Pancreas (tissue), 10 donors: ENCODE measurements at places on chromosomes 16 and 17. TPM values are rescaled to one million over a fixed set of nuclear protein-coding genes. Genes with fewer than 3 reads are reported as not detected.

GRCh38 chr17:66542129-66542966, 239.9 kb downstream of the PRKCA start:
- H3K36me3 ChIP-seq, result no peaks in the 10 kb centered on the region
- no peak for DNase-seq
- no peak overlapping the region for H3K4me3 ChIP-seq
- H3K27me3 ChIP-seq, result no peaks in the 10 kb centered on the region
- H3K4me1 ChIP-seq, result no peaks in the 10 kb centered on the region

DNA sequence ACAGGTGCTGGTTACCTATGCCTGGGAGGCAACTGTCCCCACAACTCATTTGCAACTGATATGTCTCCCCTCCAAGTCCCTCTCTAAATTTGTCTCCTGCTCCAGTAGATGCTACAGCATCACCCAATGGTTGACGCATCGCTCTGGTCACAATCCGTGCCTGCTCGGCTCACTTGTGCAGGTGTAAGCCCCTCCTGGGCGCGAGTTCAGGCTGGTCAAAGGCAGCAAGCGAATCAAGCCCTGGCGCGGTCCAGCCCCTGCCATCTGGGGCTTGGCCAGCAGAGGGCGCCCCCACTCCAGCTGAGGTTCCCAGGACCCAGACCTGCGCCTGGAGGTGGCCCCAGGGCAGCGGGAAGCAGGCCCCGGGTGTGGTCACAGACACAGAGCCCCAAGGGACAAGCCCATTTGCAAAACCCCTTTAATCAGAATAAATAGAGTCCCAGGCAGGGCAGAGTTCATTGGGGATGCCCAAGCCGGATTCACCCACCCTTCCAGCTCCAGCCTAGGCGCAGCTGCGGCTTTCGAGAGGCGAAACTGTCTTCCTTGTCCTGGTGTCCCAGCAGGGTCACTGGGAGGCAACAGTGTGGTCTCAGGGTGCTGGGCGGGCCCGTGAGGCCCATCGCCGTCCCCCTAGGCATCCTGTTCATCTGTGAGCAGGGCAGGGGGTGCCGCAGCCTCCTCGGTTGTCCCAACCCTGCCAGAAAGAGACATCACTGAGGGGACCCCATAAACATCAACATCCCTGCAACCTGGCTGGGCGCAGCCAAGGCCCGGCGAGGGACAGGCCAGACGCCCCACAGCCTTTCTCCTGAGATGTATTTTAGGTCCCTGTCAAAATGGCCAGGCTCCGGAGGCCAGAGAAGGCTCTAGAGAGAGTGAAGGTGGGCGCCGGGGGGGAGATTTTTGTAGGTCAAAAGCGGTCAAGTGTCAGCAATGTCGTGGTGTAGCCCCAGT, 15.8 kb downstream of the TMC6 start:
- no peak overlapping the region for H3K27ac ChIP-seq
- H3K4me3 ChIP-seq, result no peak overlapping the region
- no peaks in the 10 kb centered on the region for H3K27me3 ChIP-seq
- peak; percentile 85 for DNase-seq
- H3K36me3 ChIP-seq, result no peaks in the 10 kb centered on the region

GRCh38 chr17:4087911-4088693, 54.7 kb downstream of the ZZEF1 start:
- no peak for DNase-seq
- no peaks in the 10 kb centered on the region for H3K4me1 ChIP-seq
- no peak overlapping the region for H3K4me3 ChIP-seq
- no peaks in the 10 kb centered on the region for H3K27me3 ChIP-seq

DNA sequence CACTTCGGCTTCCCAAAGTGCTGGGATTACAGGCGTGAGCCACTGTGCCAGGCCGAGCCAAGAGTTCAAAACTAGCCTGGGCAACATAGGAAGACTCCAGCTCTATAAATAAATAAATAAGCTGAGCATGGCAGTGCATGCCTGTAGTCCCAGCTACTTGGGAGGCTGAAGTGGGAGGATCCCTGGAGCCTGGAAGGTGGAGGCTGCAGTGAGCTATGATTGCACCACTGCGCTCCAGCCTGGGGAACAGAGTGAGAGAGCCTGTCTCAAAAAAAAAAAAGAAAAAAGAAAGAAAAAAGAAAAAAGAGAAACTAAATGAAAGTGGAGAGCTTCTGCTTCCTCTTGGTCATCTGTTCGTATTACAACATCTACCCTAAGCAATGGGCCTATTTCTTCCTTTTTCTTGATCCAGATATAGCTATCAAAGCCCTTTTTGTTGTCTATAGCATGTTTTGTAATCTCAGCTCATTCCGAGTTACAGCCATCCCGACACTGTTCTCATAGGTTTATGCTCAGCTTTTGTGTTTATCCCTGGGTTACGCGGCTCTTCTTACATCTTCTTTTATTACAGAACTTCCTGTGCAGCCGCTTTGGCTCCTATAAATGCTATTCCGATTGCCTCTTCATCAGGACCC, 14.1 kb upstream of the MAPK3 start:
- no peak overlapping the region for H3K27ac ChIP-seq
- H3K4me3 ChIP-seq, result no peak overlapping the region
- no peaks in the 10 kb centered on the region for H3K4me1 ChIP-seq
- no peaks in the 10 kb centered on the region for H3K36me3 ChIP-seq
- H3K27me3 ChIP-seq, result no peaks in the 10 kb centered on the region

- no peaks in the 10 kb centered on the region for H3K4me1 ChIP-seq
- H3K36me3 ChIP-seq, result no peaks in the 10 kb centered on the region
- DNase-seq, result peak; percentile 38
These were observed 98.5 kb downstream of the TNFRSF13B start for GRCh38 chr17:16873174-16874035.

- H3K27ac ChIP-seq, result no peak overlapping the region
- no peaks in the 10 kb centered on the region for H3K27me3 ChIP-seq
- DNase-seq, result no peak
- no peaks in the 10 kb centered on the region for H3K36me3 ChIP-seq
- H3K4me3 ChIP-seq, result no peak overlapping the region
These were observed 13.2 kb upstream of the FOXJ1 start for GRCh38 chr17:76154292-76154691.

GRCh38 chr16:762595-763268, 2.2 kb downstream of the MSLN start:
- H3K4me3 ChIP-seq, result no peak overlapping the region
- H3K27me3 ChIP-seq, result no peaks in the 10 kb centered on the region
- H3K36me3 ChIP-seq, result no peaks in the 10 kb centered on the region
- DNase-seq, result no peak
- no peak overlapping the region for H3K27ac ChIP-seq

DNA sequence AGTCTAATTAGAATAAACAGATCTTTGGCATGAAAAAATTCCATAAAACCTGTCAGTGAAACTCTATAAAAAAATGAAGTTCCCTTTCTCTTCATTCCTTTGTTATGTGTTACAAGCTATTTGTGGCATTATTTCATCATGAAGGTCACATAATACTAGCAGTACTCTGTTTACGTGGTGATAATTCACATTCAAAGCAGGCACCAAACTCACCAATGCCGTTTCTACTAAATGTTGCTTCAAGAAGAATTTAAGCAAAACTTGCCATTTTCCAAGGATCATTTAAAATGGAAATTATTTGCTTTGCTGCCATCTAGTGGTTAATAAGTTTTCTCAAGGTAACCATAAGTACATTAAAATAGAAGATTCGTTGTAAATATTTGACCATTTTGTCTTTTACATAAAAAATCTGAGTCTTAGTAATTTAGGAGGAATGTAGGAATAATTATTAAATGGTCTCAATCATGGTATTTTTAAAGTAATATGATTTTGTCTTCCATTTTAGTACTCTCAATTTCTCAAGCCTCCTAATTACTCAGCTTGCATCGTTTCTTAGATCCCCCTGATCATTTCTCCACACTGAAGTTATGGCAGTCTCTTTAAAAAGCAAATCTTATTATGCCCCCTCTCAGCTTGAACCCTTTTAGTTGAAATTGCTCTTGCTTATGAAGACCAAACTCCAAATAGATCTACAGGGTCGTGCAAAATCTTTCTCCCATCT, 80.8 kb downstream of the OMG start:
- no peaks in the 10 kb centered on the region for H3K27me3 ChIP-seq
- H3K36me3 ChIP-seq, result no peaks in the 10 kb centered on the region
- no peak overlapping the region for H3K27ac ChIP-seq
- H3K4me3 ChIP-seq, result no peak overlapping the region
- no peak for DNase-seq

- DNase-seq, result no peak
- H3K4me1 ChIP-seq, result no peaks in the 10 kb centered on the region
- peaks cover 3% of the 10 kb centered on the region for H3K27me3 ChIP-seq
- H3K27ac ChIP-seq, result no peak overlapping the region
These were observed 5.2 kb upstream of the DLX4 start for GRCh38 chr17:49963626-49964302.

GRCh38 chr16:8663192-8664089, 11.0 kb upstream of the ABAT start:
- no peaks in the 10 kb centered on the region for H3K4me1 ChIP-seq
- DNase-seq, result no peak
- no peak overlapping the region for H3K27ac ChIP-seq
- no peaks in the 10 kb centered on the region for H3K36me3 ChIP-seq

DNA sequence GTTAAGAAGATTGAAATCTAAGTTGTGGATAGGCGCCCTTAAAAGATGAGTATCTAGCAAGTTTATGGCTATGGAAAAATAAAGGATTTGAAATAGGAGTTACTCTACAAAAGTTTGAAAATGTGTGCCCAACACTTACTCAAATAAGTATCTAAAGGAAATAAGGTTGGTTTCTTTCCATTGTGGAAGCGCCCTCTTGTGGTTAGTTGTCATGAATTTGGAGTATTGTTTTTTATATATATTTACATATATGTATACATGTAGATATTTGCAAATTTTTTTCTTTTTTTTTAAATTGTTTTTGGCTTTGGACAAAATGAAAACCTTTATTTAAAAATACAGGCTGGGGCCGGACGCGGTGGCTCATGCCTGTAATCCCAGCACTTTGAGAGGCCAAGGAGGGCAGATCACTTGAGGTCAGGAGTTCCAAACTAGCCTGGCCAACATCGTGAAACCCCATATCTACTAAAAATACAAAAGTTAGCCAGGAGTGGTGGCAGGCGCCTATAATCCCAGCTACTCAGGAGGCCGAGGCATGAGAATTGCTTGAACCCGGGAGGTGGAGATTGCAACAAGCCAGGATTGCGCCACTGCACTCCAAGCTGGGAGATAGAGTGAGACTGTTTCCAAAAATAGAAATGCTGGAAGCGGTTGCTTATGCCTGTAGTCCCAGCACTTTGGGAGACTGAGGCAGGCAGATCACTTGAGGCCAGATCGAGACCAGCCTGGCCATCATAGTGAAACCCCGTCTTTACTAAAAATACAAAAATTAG, 24.0 kb upstream of the VPS4A start:
- H3K4me1 ChIP-seq, result no peaks in the 10 kb centered on the region
- peaks cover 4% of the 10 kb centered on the region for H3K36me3 ChIP-seq
- H3K4me3 ChIP-seq, result no peak overlapping the region
- H3K27me3 ChIP-seq, result no peaks in the 10 kb centered on the region
- no peak overlapping the region for H3K27ac ChIP-seq
- DNase-seq, result peak; percentile 34

DNA sequence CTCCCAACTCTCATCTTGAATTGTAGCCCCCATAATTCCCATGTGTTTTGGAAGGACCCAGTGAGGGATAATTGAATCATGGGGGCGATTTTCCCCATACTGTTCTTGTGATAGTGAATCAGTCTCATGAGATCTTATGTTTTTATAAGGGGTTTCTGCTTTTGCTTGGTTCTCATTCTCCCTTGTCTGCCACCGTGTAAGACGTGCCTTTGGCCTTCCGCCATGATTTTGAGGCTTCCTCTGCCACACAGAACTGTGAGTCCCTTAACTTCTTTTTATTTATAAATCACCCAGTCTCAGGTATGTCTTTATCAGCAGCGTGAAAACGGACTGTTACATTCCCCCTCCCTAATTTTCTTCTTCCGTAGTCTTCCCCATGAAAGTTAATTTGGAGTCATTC, 124.0 kb downstream of the ABCA8 start:
- H3K36me3 ChIP-seq, result no peaks in the 10 kb centered on the region
- H3K27ac ChIP-seq, result no peak overlapping the region
- H3K4me1 ChIP-seq, result no peaks in the 10 kb centered on the region
- no peaks in the 10 kb centered on the region for H3K27me3 ChIP-seq
- DNase-seq, result no peak

- no peaks in the 10 kb centered on the region for H3K27me3 ChIP-seq
- no peak overlapping the region for H3K27ac ChIP-seq
- no peak overlapping the region for H3K4me3 ChIP-seq
- no peak for DNase-seq
- H3K36me3 ChIP-seq, result no peaks in the 10 kb centered on the region
These were observed 121.4 kb downstream of the KCNJ2 start for GRCh38 chr17:70290770-70291169.

GRCh38 chr16:19542138-19542821, 13.2 kb upstream of the VPS35L start:
- H3K36me3 ChIP-seq, result peaks cover 24% of the 10 kb centered on the region
- no peaks in the 10 kb centered on the region for H3K4me1 ChIP-seq
- H3K27me3 ChIP-seq, result no peaks in the 10 kb centered on the region

DNA sequence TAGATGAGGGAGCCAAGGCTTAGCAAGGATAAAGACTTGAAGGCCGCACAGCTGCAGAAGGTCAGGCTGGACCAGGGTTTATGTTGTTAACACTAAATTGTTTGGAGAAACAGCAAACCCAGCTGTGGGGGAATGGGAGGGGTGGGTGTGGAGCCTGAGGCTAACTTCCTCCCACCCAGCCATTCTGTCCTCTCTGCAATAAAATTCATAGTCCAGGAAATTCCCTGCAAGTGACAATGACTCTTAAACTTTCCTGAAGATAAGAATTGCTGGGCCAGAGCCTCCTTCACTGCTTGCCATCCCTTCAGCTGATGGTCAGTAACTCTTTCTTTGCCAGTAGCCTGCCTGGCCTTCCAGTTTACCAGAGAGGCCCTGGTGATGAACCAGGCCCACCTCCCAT, 19.4 kb upstream of the ATP5MC1 start:
- no peak overlapping the region for H3K4me3 ChIP-seq
- no peaks in the 10 kb centered on the region for H3K36me3 ChIP-seq
- DNase-seq, result no peak
- H3K4me1 ChIP-seq, result peaks cover 4% of the 10 kb centered on the region
- no peaks in the 10 kb centered on the region for H3K27me3 ChIP-seq

GRCh38 chr17:17206124-17206912, at the start of gene PLD6:
Gene PLD6, minus strand, starts transcription at chr17:17206333. Its CDS starts 47 bp downstream, at chr17:17206286.
- no peaks in the 10 kb centered on the region for H3K36me3 ChIP-seq
- peak within 1 kb of the TSS; percentile 53 for H3K4me3 ChIP-seq
- peak within 1 kb of the TSS; percentile 82 for H3K27ac ChIP-seq
- H3K27me3 ChIP-seq, result no peaks in the 10 kb centered on the region
- no peaks in the 10 kb centered on the region for H3K4me1 ChIP-seq

DNA sequence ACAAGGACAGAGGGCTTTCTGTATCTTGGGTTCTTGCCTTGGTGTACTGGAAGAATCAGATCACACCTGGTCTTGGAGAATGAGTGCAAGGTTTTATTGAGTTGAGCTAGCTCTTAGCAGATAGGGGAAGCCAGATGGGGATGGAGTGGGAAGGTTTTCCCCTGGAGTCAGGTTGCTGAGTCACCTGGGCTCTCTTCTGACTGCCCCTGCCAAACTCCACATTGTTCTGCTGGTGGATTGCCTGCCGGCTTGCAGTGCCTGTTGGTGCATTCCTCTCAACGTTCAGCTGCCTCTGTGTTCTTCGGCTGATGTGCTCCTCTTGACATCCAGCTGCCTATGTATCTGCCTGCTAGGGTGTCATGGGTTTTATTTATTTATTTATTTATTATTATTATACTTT, 1431.1 kb downstream of the CDH8 start:
- no peaks in the 10 kb centered on the region for H3K27me3 ChIP-seq
- H3K4me3 ChIP-seq, result no peak overlapping the region
- H3K4me1 ChIP-seq, result no peaks in the 10 kb centered on the region
- no peak overlapping the region for H3K27ac ChIP-seq

Gene PITPNM3
- 0.67 TPM for total RNA-seq

Gene CTRB2
- total RNA-seq, result 36,685 TPM

Gene HSF4
- total RNA-seq, result 70.0 TPM

Gene CTRL
- total RNA-seq, result 722 TPM

Gene SP2
- 5.2 TPM for total RNA-seq

Gene TMEM98
- 62.1 TPM for total RNA-seq
